ENCODE measurements at places on chromosomes 7 and 10.

- no peak for DNase-seq
These were observed 630.0 kb upstream of the FOXK1 start for GRCh38 chr7:4052130-4052529.

GRCh38 chr10:94200146-94200837 is 162.4 kb downstream of the NOC3L start:
- no peak for DNase-seq

- DNase-seq, result no peak
These were observed 334.1 kb downstream of the HPSE2 start for GRCh38 chr10:98901441-98902110.

DNA sequence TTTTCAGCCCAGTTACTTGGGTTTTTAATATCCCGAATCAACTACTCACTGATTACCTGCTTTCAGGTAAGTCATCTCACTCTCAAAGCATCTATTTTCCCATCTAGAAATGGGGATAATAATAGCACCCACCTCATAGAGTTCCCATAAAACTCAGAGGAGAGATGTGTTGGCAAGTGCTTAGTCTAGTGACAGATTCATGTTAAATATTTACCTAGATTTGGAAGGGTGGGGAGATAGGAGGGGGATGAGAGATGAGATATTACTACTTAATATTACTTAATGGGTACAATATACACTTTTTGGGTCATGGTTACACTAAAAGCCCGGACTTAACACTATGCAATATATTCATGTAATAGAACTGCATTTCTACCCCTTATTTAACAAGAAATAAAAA is 7.0 kb upstream of the A1CF start:
- DNase-seq, result no peak

- DNase-seq, result no peak
These were observed 78.9 kb downstream of the CACNB2 start for GRCh38 chr10:18219146-18219545.

DNA sequence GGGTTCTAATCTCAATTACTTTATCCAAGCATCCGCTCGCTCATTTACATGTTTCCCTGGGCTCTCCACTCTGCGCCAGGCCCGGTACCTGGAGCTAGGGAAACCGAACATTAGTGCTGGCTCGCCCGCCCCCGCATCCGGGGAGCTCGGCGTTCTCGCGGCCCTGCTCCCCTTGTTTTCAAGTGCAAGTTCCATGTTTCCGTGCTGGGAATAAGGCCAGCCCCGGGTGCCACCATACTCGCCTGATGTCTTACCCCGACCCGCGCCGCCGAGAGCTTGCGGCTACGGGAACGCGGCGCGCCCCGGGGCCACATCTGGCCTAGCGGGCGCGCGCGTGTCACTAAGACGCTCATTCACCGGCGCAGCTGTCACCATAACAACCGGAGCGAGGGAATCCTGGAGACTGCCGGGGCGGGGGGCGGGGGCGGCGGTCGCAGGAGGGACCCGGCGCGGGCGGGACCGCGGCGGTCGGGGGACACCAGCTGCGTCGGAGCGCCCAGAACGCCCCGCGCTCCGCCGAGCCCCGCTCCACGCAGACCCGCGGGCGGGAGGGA is at the start of gene NEURL1:
NEURL1 (plus strand) TSS at position 344 of the 554 bp plus-strand sequence. CDS start 683 bp downstream, outside the sequence.
- DNase-seq, result no peak

DNA sequence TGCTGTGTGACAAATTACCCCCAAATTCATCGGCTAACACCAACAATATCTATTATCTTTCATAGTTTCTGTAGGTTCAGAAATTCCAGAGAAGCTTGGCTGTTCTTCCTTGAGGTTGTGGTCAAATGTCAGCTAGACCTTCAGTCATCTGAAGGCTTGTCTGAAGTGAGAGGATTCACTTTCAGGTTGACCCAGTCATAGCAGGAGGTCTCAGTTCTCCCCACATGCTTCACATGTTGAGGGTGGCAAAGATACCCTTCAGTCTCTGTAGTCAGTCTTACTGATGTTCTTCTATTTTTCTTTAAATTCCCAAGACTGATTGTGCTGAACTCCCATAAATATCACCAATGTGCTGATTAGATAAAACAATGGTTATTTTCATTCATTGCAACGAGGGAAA is 1692.0 kb downstream of the REEP3 start:
- DNase-seq, result no peak

- DNase-seq, result no peak
These were observed 12.2 kb downstream of the VSIR start for GRCh38 chr10:71761105-71761511.

DNA sequence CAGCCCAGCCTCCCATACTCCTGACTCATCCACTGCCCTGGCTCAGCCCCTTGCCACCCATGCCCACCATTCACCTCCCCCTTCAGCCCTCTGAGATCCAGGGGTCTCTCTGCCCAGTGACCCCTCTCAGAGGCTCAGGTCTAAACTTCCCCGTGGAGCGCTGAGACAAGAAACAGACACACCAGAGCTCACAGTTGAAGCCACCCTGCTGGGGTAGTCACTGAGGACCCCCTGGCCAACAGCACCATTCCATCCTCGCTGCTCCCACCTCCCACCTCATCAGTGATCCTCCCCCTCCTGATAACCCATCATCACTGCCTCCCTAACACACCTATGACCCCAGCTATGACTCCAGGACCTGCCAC is 100.7 kb downstream of the GRID1 start:
- no peak for DNase-seq

DNA sequence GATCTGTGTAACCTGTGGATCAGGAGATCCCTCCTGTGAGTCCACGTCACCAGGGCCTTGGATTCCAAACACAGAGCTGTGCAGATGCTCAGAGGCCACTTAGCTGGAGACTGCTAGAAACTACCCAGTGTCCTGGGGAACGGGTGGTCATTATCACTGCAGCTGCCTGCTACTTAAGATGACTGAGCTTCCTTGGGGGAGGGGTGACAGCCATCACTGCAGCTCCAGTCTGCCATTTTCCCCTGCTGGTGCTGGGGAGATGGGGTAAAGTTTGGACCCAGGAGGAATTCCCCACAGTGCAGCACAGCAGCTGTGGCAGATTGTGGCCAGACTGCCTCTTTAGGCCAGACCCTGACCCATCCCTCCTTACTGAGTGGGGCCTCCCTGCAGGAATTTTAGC is 78.8 kb upstream of the VOPP1 start:
- no peak for DNase-seq

GRCh38 chr10:73964743-73965142 is 33.2 kb upstream of the VCL start:
- DNase-seq, result no peak

GRCh38 chr10:104326991-104327610 is 11.2 kb downstream of the ITPRIP start:
- no peak for DNase-seq

GRCh38 chr7:15494711-15495110 is 67.1 kb downstream of the AGMO start:
- DNase-seq, result no peak

DNA sequence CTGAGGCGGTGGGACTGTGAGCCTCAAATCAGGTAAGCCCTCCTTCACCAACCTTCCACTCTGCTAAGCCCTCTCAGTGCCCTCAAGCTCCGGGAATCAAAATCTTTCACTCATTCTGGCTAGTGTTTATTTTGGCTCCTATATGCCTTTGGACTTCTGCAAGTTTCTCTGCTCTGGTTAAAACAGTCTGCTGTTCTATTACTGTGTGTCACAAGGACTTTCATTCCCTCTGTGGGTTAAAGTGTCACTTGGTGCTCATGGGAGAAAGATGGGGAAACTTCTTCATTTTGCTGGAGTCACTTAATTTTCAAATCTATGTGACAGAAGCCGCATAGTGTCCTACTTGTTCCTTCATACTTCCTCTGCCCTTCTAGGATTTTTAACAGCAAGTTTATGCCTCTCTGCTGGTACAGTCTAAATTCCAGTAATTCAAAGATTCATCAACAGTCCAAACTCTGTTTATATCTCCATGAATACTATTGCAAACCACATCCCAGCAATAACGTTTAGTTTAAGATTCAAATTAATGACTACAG is 61.3 kb downstream of the CD36 start:
- no peak for DNase-seq

DNA sequence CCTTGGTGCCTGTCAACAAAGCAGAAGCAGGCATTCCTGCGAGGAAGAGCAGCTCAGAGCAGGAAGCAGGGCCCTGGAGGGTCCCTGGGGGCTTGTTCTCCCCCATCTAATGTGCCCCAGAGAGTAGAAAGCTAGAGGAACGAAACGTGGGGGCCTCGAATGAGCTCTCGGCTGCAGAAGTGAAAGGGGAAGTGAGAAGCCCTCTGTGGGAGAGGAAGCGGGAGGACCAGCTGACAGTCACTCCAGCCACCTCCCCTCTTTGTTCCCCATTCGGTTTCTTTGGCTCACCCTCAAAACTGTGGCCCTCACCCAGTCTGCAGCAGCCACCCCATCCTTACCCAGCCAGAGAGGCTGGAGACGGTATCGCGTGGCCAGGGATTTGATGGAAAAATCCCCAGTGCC is 25.0 kb downstream of the C10orf105 start:
- no peak for DNase-seq

GRCh38 chr7:51288896-51289622 is 27.6 kb downstream of the COBL start:
- no peak for DNase-seq

DNA sequence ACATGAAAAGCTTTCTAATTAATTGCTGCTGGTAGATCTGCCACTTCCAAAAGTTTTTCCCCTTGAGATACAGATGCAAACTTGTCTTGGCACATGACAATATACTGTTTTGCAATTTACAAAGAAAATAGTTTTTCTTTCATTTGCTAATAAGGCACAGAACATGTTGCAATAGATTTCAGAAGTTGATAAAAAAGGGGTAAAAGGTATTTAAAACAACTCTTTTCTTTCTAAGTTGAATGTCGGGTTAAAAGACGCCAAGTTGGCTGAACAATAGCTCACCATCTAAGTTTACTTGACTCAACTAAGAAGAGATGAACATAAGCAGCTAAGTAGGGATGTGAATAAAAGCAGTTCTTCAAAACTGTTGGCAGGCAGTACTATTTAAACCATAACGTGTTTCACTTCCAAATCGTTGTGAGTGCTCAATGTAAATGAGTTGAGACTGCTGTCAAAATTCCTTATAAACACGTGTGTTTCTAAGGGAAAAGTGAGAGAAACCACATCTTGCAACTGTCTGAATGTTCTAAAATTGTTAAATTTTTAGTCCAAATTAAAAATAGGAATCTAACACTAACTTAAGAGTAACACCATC is 14.5 kb upstream of the THSD7A start:
- DNase-seq, result no peak

GRCh38 chr7:129821476-129821875 is 131.3 kb downstream of the UBE2H start:
- no peak for DNase-seq

- DNase-seq, result no peak
These were observed 483.5 kb upstream of the POT1 start for GRCh38 chr7:125412890-125413665.

DNA sequence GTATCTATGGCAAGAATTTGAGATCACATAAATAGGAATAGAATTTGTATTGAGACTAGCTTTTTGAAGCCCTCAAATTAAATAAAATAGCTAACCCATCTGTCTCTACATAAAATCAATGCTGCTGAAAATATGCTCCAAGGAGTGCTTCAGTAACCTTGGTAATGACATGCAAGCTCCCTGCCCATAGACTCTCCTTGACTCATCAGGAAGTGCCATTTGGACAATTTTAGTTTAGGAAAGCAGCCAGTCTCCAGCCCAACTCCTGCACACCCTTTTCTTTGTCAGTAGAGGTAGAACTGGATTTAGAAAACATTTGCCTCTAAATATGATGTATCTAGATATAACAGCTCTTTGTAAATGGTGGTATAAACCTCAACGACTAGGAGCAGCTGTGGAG is 69.9 kb upstream of the PTPRZ1 start:
- DNase-seq, result no peak

DNA sequence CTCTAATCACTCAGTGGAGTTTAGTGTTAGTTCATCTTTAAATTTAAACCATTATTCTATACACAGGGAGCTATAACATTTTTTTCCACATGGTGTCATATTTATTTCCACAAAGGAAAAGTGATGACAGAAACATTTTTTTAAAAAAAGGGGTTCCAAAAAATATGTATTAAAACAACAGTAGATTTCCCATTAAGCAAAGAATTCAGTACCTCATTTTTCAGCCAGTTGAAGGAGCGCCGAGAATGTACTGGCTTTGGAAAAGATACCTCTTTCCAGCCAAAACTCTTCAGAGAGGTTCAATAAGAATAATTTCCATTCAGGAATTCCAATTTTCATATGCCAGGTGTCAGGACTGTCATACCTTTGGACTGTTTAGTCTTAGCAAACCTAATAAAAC is 250.5 kb upstream of the MEOX2 start:
- DNase-seq, result no peak

GRCh38 chr7:157704365-157704764 is 367.6 kb downstream of the DNAJB6 start:
- DNase-seq, result no peak

Measured in brain pericyte (primary cell).